ENCODE measurements at places on chromosomes 12 and 14. TPM values are rescaled to one million over a fixed set of nuclear protein-coding genes. Genes with fewer than 3 reads are reported as not detected.

ANO4 gene
- 1.7 TPM for total RNA-seq

AICDA gene
- 0.40 TPM for total RNA-seq

GLS2 gene
- 0.98 TPM for total RNA-seq

RBP5 gene
- total RNA-seq = 4.5 TPM

ARHGDIB gene
- total RNA-seq = 73.5 TPM

CCDC177 gene
- not detected for total RNA-seq

PIWIL1 gene
- not detected for total RNA-seq

MANSC1 gene
- 19.8 TPM for total RNA-seq

PPP1CC gene
- total RNA-seq = 111 TPM
